MCF 10A (cell line): ENCODE measurements at places on chromosomes 4 and X. TPM values are rescaled to one million over a fixed set of nuclear protein-coding genes. Genes with fewer than 3 reads are reported as not detected.

ANKRD50 gene
- 44.1 and 47.6 TPM in 2 replicates for total RNA-seq

CXCL8 gene
- total RNA-seq, result 17.0 and 36.2 TPM in 2 replicates

CENPVL2 gene
- total RNA-seq, result not detected in 2 replicates

HAUS7 gene
- total RNA-seq, result 13.0 and 19.4 TPM in 2 replicates

CLGN gene
- 10.7 and 37.6 TPM in 2 replicates for total RNA-seq

H2BW2 gene
- total RNA-seq, result not detected in 2 replicates

UCP1 gene
- total RNA-seq, result not detected in 2 replicates

PTTG2 gene
- total RNA-seq, result not detected in 2 replicates

PAGE4 gene
- not detected in 2 replicates for total RNA-seq

RRH gene
- total RNA-seq, result not detected in 2 replicates

PNMA5 gene
- total RNA-seq, result not detected in 2 replicates

SHOX gene
- not detected in 2 replicates for total RNA-seq

- no peak for DNase-seq
Observed at GRCh38 chrX:51922561-51922960, 29.1 kb downstream of the MAGED1 start.

DNA sequence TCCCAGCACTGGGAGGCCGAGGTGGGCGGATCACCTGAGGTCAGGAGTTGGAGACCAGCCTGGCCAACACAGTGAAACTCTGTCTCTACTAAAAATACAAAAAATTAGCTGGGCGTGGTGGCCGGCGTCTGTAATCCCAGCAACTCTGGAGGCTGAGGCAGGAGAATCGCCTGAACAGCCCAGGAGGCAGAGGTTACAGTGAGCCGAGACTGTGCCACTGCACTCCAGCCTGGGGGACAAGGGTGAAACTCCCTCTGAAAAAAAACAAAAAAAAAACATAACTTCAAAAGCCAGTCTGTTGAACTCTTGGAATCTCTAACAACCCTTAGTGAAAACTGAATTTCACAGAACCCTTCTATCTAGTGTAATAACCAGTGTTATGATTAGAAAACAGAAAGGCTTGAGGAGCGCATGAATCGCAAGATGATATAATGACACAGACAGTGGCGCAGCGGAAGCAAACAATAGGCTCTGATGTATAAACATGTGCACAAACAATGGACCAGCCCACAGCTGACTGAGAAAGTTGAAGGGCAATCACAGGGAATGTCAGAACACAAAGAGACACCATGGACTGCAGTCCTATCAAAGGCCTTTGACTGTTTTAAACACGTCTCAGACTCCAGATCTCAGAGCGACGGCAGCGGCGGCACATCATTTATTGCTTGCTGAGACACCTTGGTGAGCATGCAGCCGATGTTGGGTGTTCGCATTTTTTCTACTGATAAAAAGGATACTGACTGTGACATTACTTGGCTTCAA lies 81.6 kb downstream of the NSUN7 start:
- DNase-seq, result no peak

- DNase-seq, result no peak
Observed at GRCh38 chrX:18465051-18465450, 39.6 kb downstream of the CDKL5 start.

- peak; percentile 52 for DNase-seq
Observed at GRCh38 chr4:55545151-55545550, 1.6 kb downstream of the CLOCK start.

DNA sequence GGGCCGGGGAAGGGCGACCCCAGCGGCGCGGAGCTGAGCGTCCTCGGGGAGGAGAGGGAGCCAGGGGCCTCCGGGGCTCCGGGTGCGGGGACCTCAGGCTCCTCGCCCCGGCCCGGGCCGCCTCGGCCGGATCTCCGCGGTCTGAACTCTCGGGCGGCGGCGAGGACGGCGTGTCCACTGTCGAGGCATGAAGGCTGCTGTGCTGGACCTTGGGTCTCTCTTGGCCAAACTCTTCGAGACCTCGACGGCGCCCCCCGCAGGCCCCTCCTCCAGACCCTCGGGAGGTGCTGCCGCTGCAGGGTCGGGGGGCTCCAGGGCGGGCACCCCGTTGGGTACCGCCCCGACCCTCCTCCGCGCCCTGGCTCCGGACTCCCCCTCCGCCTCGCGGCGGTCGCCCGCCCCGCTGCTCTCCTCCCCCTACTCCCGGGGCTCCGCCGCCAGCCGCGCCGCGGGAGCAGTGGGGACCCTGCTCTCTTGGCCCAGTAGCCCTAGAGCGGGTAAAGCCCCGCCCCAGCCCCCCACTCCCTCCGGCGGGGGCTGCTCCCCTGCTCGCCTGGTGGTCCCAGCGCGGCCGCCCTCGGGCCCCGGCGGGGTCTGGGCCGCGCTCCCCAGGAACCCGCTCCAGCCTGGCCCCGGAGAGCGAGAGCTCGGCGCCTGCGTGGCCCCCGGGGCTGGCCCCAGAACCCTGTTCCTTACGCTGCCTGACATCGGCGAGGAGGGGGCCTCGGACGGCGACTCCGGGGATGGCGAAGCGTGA lies 564 bp downstream of the FAM149A start:
- no peak for DNase-seq

DNA sequence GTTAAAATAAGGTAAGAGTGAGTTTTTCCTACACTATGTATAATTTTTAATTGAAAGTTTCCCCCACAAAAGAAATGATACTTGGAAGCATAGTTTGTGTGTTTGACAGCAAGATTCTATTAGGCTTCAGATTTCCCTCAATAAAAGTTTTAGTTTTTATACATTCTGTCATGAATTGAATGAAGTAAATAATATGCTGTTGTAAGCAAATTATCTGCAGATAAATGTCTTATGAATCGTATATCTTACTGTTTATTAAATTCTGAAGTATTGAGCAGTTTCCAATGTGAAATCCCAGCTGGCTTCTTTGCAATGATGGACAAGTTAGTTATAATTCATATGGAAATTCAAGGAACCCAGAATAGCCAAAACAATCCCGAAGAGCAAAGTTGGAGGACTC lies 33.5 kb downstream of the RS1 start:
- no peak for DNase-seq

DNA sequence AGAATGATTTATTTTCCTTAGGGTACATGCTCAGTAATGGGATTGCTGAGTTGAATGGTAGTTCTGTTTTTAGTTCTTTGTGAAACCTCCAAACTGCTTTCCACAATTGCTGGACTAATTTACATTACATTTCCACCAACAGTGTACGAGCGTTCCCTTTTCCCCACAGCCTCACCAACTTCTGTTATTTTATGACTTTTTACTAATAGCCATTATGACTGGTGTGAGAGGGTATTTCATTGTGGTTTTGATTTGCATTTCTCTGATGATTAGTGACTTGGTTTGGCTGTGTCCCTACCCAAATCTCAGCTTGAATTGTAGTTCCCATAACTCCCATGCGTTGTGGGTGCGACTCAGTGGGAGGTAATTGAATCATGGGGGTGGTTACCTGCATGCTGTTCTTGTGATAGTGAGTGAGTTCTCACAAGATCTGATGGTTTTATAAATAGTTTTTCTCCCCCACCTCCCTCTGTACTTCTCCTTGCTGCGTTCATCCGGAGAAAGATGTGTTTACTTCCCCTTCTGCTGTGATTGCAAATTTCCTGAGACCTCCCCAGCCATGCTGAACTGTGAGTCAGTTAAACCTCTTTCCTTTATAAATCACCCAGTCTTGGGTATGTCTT lies 95.1 kb downstream of the GBA3 start:
- DNase-seq, result no peak

- no peak for DNase-seq
Observed at GRCh38 chrX:7143076-7143475, 4.4 kb upstream of the STS start.

DNA sequence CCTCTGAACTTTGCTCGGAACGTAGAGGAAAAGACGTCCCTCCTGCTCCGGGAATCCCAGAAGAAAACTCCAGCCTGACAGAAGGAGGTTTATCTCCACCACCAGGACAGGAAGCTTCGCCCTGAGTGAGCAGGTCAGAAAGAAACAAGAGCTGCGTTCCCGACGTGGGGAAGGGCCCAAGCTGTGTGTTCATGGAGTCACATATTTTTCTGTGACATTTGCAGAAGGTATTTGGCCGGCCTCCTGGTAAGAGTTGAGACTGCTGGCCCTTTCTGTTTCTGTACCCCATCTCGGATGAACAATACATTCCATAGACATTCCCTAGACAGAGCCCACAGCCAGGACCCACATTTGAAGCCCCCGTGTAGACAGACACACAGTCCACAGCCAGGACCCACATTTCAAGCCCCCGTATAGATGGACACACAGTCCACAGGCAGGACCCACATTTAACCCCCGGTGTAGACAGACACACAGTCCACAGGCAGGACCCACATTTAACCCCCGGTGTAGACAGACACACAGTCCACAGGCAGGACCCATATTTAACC lies 230.8 kb downstream of the SHOX start:
- DNase-seq, result no peak

GRCh38 chrX:74179499-74179898 lies 124.5 kb upstream of the ZCCHC13 start:
- DNase-seq, result no peak
